ENCODE measurements at places on chromosomes 13 and 19.

DNA sequence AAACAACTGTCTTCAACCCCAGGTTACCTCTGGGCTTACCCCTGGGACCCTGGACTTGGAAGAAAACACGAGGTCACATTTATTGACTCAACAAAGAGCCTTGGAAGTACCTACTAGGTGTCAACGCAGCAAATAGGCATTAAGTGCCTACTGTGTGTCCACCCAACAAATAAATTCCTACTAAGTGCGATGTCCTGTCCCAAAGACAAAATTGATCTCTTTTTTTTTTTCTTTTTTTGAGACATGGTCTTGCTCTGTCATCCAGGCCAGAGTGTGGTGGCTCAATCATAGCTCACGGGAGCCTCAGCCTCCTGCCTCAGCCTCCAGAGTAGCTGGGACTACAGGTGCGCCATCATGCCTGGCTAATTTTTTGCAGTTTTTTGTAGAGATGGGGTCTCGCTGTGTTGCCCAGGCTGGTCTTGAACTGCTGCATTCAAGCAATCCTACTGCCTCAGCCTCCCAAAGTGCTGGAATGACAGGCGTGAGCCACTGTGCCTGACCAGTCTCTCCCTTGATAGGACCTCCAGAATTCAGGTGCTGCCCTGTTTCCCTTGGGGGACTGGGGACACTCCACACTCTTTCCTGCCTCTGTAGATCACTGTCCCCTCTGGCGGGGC, 589 bp upstream of the S1PR2 start:
- no peak for DNase-seq

- no peak for DNase-seq
These were observed 1.3 kb downstream of the CREB3L3 start for GRCh38 chr19:4154571-4155312.

DNA sequence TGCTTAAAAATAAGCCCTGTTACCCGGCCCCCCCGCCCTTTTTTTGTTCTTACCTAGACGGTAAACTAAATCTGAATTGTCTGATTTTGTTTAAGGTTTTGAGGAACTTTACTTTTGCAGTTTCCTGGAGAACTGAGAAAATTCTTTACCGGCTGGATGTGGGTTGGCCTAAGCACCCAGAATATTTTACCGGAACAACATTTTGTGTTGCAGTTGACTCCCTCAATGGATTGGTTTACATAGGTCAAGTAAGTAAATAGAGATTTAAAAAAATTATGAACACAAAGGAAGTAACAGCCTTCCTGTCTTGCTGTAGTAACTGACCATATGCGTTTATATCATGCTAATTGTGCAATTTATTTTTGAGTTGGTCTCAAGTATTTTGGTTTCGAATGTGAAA, 785 bp downstream of the NHLRC3 start:
- no peak for DNase-seq

GRCh38 chr13:100658363-100658762, 16.2 kb downstream of the TMTC4 start:
- DNase-seq, result no peak

GRCh38 chr19:45023048-45023447, 15.8 kb upstream of the CLASRP start:
- no peak for DNase-seq

DNA sequence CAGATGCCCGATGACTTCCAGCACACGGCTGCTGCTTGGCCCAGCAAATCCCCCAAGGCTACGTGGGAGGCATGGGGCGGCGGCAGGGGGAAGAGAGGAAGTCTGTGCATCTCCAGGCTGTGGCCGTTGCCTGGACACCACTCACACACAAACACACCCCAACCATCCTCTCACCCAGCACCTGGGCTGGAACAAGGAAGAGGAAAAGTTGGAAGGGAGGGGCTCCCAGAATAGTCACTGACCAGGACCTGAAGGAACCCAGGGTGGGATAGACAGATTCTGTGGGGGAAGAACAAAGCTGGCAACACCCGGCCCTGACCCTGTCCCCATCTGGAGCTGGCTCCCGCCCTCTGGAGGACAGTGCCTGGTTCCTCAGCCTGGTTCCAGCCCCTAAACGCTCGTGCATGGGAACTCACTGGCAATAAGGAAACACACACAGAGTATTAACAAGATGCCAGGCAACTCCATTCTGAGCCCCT, 11.2 kb downstream of the PPP6R1 start:
- DNase-seq, result peak; percentile 59

DNA sequence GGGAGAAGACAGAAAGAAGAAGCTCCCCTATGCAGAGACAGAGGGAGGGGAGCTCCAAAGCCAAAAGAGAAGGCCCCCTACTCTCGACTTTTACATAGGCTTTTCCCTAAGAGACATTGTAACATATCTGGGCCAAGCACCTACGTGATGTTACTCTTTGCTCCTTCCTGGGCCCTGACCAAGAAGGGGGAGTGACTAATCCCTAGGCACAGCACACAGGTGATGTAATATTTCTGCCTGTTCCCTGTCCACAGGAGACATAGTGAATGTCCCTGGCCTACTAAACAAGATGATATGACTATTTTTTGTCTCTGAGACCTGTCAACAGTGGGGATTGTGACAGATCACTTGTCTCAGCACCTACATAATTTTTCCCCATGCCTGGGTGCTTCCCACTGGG, 15.9 kb upstream of the ZNF254 start:
- no peak for DNase-seq

GRCh38 chr19:36140304-36141038, 605 bp downstream of the CAPNS1 start:
- peak; percentile 8 for DNase-seq

DNA sequence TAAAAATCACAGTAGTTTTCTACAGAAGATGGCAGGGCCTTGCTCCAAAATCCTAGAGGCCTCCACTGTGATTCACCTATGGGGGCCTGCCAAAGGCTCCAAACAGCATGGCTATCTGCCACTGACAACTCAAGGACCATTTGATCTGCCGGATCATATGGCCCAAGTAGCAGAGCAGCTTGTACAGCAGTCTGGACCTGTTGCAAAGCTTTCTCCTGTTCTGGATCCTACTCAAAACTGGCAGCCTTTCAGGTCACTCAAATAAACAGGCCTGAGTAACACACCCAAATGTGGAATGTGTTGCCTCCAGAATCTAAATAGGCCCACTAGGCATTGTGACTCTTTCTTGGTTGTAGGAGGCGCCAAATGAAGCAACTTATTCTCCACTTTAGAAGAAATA, 1049.3 kb downstream of the PCDH9 start:
- no peak for DNase-seq

GRCh38 chr19:11111771-11112144, 22.5 kb downstream of the LDLR start:
- DNase-seq, result no peak

DNA sequence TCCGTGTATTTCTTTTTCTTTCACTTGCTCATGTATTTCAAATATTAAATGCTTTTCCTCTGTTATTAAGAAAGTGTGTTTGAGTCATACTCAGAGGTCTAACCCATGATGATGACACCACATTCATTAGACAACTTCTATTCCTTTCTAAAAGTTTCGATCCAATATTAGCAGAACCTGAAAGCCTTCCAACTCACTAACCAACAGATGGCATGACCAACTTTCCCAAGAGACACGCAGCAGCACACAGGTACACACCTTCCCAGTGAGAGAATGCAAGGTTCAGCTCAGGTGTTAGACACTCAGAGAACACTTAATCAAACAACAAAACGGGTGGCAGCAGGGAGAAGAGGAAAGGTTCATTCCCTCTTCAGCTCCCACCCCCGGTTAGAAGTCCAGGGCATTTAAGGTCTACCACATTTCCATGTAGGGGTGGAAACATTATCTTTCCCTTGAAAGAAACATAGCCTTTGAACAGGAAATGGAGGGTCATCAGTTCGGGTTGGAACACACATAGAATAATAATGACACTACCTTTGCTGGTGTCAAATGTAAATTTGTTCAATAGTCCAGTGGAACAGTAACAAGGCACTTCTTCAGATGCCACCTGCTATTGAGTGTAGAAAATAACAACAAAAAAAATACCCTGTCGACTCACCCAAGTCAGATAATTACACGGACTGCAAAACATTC, 404.2 kb downstream of the COG6 start:
- no peak for DNase-seq

DNA sequence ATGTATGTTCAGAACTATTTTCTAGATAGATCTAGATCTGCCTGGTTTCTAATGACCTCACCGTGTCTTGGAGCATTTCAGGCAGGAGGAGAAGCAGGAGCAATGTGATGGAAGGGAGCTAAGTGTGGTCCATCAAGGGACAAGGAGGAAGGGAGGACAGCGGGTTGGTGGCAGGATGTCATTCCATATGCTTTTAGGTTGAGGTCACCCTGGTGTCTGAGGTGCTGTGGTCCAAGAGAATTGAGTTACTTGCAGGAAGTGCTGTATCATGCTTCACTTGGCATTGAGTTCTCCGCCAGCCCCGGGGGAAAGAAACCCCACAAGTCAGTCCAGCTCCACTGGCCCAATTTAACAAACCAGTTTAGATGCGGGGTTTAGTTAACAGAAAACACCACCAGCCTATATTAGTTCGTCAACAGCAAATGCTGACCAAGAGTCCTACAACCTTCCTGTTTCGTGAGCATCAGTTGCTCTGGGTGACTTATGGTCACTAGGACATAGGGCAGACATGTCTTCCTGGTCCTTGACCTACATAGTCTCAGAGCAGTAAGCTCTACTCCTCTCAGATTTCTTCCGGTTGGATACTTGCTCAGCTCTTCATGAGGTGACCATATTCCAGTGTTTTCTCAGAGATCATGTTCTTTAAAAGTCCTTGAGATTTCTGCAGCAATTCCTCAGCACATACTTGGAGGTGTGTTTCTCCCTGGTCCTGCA, 79.4 kb downstream of the MBNL2 start:
- no peak for DNase-seq

GRCh38 chr13:107881362-107881761, 334.0 kb downstream of the LIG4 start:
- DNase-seq, result no peak

DNA sequence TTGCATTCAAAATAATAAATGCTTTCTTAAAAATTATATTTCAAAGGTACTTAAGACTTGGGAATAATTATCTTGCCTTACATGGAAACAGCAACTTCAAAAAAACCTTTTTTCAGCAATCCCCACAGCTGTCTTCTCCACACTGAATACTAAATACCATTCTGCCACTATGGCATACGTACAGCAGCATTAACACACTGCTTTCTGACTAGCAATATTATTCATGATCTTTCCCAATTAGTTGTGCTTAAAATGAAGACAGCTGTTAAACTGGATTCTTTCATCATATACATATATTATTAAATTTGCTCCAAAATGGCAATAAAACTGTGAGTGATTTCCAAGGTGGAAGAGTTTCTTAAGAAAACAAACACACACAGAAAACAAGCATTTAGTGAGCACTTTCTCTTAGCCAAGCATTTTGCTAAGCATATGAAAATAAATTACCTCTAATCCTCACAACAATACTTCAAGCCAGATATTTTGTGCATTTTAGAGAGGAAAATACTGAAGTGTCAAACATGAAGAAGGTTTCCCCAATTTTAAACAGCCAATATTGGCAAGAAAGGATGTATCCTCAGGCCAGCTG, 609.5 kb downstream of the SLITRK1 start:
- no peak for DNase-seq

DNA sequence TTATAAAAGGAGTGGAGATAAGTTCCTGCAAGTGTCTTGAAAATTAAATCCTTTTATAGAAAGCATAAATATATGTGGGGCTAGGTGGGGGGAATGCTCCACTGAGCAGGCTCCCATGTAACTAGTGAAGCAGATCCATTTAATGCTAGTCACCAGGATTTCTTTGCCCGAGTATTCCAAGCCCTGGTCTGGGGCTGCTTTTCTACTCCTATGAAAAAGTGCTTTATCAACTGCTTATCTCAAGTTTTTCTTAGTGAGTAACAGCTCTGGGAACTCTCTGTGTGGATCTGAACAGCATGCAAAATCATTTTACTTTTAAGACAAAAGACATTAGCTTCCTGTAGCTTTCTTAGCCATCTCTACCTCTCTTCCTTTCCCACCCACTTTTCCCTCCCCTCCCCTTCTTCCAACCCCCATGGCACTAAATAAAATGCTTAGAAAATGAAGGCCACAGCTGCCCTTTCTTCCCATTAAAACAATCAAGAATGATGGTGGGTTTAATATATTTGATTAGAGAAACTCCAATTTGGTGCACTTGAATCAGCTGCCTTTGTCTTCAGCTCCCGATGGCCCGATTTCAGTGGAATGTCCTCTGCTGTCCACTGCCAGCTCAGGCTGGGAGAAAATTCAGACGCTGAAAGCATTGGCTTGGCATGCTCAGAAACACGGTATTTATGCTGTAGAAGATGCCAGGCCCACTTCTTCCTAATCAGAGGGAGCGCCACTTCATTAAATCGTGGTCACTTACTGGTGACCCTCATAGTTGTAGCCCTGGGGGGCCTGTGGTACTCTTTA, 475.1 kb downstream of the FOXO1 start:
- no peak for DNase-seq

GRCh38 chr19:57025491-57025890, 94.3 kb upstream of the USP29 start:
- DNase-seq, result no peak

DNA sequence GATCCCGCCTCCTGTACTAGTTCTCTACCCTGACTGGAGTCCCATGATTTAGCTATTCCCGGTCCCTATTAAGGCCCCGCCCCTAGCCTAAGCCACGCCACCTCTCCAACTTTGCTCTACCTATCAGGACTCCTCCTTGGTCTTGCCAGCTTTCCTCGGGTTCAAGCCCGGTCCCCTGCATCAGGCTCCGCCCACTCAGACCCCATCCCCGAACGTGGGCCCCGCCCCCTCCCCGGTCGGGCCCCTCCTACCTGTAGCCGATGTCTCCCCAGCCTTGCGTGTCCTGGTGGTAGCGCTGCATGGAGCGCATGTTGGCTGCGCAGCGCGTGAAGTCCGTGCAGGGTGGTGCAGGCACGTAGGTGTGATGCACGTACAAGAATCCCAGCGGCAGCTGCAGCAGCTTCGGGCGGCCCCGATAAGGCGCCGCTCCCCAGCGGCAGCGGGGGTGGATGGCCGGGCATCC, 7.3 kb upstream of the RASAL3 start:
- no peak for DNase-seq

DNA sequence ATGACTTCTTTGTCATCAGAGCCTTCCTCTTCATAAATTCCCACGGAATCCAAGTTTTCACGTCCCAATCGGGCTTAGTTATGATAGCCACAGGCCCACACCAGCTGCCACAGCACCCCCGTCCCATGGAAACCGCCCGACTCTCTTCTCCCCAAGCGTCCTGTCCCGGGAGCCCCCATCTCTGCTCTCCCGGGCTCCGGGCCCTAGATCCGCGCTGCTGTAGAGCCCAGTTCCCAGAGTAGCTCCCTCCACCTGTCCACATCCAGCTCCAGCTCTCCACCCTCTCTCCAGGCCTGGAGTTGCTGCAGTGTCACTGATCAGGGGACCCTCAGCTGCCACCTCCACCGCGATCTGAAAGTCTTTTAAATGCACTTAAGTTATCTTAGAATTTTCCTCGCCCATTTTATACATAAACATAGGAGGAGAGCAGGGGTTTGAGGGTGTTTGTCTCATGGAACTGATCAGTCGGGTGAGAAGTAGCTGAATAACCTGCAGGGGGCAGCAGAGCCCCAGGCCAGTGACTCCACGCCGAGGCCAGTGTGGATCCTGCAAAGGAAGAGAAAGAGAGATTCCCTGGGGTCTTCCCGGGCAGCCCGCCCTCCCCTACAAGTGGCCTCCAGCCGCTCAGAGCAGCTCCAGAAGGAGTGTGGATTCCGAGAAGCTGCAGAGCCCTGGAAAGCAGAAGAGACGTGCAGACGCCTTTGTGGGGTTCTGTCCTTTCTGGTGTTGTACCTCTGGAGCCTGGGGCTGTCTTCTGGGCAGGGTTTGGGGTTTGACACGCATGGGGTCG, 1.1 kb upstream of the ZNF763 start:
- DNase-seq, result peak; percentile 14
